Stimulated activated naive B cell treated with anti-CD40 and anti-IgM and Interleukin-4, amounts not matched to agents 10 μg/mL and 1 μg/mL and 100 μg/mL, for 72 hours (primary cell): ENCODE measurements at places on chromosomes 12 and 14.

GRCh38 chr12:50249464-50250182, 33.7 kb downstream of the LIMA1 start:
- DNase-seq, result no peak

- no peak for DNase-seq
Measured at GRCh38 chr12:83690465-83690864, 1003.8 kb downstream of the TMTC2 start.

DNA sequence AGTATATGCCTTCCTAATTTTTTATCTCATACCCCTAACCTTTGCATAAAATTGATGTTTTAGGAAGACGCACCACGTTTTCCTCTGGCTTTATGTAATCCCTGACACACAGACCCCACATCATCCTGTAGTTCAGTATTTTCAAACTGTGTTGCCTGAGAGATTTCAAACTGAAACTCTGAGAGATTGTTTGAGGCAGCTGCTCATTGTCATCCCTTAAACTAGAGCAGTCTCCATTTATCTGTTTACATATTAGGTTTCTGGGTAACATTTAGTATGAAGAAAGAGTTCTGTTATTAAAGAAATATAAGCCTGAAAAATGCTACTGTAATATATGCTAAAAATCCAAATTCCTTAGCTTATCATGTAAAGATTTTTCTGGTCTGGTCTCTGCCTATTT, 24.3 kb downstream of the MNAT1 start:
- DNase-seq, result no peak

DNA sequence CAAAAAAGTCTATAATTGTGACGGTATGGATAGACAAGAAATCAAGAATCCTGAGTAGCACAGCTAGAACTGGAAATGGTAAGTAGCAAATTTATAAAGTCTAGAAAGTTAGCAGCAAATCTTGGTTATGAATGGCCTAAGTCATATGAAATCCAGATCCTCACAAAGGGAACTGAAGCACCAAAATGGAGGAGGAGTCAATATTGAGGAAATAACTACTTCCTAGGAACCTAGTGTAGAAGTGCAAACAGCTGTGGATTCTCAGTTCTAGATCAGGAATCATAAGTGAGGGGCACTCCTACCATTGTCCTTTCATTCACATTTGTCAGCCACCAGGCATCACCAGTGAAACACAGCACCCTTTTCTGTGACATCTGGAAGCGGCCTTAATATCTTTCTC, 202.2 kb upstream of the DCN start:
- DNase-seq, result no peak

GRCh38 chr12:129558036-129558435, 345.8 kb downstream of the TMEM132D start:
- no peak for DNase-seq

DNA sequence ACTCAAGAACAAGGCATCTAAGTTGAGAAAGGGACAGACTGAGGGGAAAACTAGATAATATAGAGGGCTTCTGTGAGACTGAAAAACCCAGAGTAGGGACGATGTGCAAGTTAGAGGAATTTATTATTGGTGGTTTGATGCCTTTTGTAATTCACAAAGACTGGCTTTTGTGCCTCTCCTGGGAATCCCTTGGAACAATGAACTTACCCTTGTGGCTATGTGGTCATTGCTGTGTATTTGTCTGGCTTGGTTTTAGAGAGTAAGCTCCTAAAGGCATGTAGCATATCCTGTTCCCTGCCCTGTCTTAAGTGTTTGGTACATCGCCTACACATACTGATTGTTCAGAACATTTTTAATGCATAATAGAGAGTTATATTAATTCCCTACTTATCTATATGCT, 26.6 kb downstream of the DCN start:
- no peak for DNase-seq

DNA sequence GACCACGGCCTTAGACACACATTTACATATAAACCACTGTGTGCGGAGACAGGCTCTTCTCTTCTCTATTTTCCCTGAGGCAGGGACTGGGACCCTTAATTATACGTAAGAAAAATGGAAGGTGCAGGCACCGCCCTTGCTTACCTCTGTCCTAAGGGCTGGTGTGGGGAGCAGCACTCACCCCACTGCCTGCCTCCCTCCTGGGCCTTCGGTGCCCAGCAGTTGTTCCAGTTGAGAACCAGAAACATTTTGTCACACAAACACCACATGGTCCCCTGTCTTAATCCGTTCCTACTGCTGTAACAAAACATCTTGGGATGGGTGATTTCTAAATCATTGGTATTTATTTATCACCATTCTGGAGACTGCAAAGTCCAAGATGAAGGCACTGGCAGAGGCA, 192.7 kb upstream of the DIO3 start:
- DNase-seq, result no peak

- DNase-seq, result no peak
Measured at GRCh38 chr12:130858084-130858483, 13.8 kb upstream of the RAN start.

DNA sequence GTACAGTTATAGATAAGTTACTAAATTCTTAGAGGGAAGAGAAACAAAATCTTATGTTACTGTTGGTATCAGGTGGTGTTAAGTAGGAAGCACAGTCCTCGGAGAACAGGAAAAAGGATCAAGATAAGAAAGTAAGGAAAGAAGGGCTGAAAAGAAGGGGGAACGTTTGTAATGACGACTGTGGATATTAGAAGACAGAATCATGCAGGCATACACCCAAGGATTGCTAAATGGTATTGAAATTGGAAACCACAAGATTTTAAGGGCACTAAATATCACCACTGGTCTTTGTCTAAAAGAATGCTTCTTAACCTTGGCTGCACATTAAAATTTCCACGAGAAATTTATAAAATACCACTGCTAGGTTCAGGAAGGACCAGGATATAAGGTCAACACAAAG, 34.1 kb upstream of the ERGIC2 start:
- DNase-seq, result no peak
